ENCODE measurements at places on chromosomes 5 and 9.

GRCh38 chr5:119275146-119275545 lies 80.7 kb upstream of the TNFAIP8 start:
- no peak for DNase-seq

DNA sequence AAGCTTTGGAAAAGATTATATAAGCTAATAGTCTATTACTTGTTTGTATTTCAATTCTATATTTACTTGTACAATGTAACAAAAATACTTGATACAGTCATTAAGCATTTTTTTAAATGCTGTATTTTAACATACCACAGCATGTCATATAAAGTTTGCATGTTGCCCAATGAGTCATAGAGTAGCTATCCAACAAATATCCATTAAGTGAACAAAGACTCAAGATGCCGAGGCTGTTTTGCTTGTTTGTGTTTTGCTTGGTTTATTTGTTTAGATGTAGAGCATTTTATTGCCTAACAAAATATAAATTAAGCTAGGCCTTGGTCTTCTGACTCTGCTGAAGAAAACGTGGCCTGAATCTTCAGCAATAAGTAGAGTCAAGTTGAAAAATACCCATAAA lies 1584.3 kb upstream of the NUDT12 start:
- no peak for DNase-seq

- no peak for DNase-seq
Observed at GRCh38 chr5:10741661-10742060, 19.4 kb downstream of the DAP start.

DNA sequence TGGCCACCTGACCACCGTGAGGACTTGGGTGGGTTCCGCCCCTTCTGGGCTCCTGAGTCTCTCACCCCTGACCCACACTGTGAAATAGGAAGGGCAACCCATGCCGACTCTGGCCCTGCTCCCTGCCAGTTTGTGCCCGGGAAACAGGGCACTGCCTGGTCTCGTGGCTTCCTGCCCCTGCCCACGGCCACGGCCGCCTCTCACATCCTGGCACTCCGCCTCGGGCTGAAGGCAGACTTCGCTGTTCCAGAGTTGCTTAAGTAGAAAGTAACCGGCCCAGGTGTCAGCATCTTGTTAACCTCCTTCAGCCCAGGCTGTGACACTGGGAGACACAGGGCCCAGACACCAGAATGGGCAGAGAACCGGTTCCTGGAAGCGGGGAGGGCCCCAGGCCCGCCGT lies 68.7 kb upstream of the RNU6ATAC start:
- DNase-seq = no peak

- DNase-seq = no peak
Observed at GRCh38 chr5:30103452-30104202, 1089.9 kb upstream of the CDH6 start.

GRCh38 chr5:11322133-11322532 lies 561.1 kb upstream of the DAP start:
- DNase-seq = no peak

DNA sequence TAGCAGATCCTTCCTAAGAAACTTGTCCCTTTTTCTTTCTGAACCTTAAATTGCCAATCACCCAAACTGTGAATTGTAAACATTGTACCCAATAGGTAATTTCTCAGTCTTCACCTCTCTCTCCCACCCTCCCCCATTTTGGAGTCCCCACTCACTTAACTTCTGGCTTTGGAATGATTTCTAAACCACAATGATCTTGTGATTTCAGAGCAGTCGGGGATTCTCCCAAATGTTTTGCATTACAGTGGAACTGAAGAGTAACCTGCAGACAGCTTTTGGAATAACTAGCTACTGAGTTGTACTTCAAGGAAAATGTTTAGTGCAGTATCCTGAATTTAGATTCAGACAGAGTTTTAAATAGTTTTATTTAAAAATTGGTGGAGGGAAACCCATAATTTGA lies 19.2 kb downstream of the SLC27A6 start:
- no peak for DNase-seq

- no peak for DNase-seq
Observed at GRCh38 chr5:89349246-89349980, 466.4 kb upstream of the MEF2C start.

DNA sequence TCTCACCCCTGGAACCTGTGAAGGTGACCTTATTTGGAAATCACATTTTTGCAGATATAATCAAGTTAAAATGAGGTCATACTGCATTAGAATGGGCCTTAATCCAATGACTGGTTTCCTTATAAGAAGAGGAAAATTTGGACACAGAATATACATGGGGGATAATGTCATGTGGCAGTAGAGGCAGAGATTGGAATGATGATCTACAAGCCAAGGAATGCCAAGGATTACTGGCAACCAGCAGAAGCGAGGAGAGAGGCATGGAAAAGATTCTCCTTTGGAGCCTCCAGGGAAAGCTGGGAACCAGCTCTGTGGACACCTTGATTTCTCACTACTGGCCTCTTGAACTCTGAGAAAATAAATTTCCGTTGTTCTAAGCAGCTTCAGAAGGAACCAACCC lies 20.2 kb upstream of the CEP78 start:
- no peak for DNase-seq

- no peak for DNase-seq
Observed at GRCh38 chr9:82572146-82572545, 490.8 kb downstream of the RASEF start.

- no peak for DNase-seq
Observed at GRCh38 chr5:169808118-169808581, 171.1 kb downstream of the DOCK2 start.

All from LNCaP clone FGC (cell line).